ENCODE measurements at places on chromosomes 12 and 14.

- no peak for DNase-seq
Measured at GRCh38 chr12:115354007-115354890, 670.3 kb upstream of the TBX3 start.

DNA sequence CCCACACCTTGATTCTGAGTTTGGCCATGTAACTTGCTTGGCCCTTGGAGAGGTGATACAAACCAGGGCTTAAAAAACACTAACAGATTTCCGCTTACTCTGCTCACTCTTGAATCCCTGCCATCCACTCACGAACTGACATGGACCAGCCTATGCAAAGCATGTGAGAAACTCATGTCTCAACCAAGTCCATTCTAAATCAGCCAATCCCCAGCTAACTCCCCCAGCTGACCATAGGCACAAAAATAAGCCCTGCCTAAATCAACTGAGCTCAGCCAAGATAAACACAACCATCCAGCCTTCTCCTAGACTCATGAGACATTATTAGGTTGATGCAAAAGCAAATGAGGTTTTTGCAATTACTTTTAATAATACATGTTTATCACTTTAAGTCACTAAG, 353.9 kb upstream of the TBX3 start:
- no peak for DNase-seq

GRCh38 chr12:51529651-51529970, 61.4 kb upstream of the SCN8A start:
- no peak for DNase-seq

GRCh38 chr12:132144810-132145168, 532 bp downstream of the NOC4L start:
- DNase-seq, result no peak

- peak; percentile 74 for DNase-seq
Measured at GRCh38 chr14:102928412-102929240, 6.2 kb downstream of the AMN start.

GRCh38 chr12:3572560-3572959, 81.6 kb downstream of the PRMT8 start:
- DNase-seq, result no peak

GRCh38 chr14:99544991-99545390, 59.0 kb downstream of the CCDC85C start:
- no peak for DNase-seq

DNA sequence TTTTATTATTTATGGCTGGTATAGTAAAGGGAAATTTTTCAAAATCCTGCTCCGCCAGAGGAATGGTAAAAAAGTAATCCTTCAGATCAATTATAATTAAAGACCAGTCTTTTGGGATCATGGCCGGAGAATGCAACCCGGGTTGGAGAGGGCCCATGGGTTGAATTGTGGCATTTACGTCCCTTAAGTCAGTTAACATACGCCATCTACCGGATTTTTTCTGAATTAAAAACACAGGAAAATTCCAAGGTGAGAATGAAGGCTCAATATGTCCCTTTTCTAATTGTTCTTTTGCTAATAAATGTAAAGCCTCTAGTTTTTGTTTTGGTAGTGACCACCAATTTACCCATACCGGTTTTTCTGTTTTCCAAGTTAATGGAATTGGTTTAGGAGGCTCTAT, 602.8 kb downstream of the ALG10 start:
- DNase-seq, result peak; percentile 50

DNA sequence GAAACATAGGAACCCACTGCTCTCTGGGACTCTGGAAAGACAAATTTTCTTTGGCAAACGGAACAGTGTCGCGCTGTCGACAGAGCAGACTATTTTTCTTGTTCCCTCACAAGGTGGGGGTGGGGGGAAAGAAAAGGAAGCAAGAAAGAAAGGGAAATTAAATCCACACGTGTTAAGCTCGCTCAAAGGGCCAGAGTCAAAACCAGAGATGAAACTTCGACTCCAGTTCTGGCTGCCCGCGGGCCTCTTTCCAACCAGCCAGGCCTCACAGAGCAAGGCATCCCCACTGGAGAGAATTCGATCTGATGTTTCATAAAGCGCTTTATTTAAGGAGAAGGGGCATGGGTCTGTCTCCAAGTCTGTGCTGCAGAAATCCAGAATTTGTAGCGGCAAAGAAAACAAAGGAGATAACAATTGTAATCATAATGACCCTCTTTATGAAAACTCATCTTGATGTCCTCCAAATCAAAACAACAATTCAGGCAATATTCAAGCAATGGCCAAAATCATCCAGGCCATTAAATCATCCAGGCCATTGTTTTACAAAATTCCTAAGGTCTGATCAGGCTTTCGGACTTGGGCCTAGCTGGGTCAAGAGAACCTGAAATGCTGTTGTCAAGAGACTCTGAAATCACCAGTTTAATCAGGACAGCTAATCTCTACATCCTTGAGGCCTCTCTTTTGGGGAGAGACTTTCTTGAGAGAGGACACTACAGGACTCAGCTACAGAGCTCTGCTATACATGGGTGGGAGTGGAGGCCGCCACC, 5.3 kb upstream of the TBX5 start:
- no peak for DNase-seq

DNA sequence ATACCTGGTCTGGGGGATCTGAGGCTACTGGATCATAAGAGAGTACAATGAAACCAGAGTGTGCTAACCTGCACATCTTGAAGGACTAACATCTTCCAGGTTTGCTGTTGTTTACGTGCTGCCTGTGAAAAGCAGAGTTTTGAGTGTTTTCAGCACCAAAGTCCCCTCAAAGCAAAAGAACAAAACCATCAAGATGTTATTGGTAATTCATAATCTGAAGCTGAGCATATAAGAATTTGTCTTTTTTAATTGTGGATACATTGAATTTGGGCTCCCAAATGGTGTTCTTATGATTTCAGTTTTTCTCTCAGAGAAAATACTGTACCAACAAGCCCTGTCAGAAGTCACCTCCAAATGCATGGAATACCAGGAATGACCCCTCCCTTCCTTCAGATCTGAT, 110.2 kb downstream of the BTG1 start:
- DNase-seq, result no peak

DNA sequence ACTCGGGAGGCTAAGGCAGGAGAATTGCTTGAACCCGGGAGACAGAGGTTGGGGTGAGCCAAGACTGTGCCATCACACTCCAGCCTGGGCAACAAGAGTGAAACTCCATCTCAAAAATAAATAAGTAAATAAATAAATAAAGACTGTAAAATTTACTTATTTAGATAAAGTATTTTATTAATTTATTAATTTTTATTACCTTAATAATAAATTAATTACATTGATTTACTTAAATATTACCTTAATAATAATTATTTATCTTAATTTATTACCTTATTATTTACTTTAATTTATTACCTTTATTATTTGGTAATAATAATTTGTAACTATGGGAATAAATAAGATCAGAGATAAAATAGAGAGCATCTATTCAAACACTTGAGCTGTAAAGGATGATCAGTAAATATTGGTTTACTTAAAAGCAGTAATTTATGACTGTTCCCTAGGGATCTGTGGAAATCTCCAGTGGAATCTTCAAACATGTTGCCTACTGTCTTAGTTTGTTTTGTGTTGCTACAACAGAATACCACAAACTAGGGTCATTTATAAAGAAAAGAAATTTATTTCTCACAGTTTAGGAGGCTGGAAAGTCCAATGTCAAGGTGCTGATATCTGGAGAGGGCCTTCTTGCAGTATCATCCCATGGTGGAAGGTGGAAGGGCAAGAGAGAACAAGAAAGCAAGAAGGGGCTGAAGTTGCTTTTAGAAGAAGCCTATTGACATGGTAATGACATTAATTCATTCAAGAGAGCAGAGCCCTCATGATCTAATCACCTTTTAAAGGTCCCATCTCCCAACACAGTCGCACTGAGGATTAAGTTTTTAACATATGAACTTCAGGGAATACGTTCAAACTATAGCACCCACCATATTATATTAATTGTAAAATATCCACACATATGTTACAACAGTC, 37.1 kb downstream of the SOCS2 start:
- no peak for DNase-seq

GRCh38 chr12:46830731-46831334, 5.0 kb upstream of the SLC38A4 start:
- peak; percentile 30 for DNase-seq

DNA sequence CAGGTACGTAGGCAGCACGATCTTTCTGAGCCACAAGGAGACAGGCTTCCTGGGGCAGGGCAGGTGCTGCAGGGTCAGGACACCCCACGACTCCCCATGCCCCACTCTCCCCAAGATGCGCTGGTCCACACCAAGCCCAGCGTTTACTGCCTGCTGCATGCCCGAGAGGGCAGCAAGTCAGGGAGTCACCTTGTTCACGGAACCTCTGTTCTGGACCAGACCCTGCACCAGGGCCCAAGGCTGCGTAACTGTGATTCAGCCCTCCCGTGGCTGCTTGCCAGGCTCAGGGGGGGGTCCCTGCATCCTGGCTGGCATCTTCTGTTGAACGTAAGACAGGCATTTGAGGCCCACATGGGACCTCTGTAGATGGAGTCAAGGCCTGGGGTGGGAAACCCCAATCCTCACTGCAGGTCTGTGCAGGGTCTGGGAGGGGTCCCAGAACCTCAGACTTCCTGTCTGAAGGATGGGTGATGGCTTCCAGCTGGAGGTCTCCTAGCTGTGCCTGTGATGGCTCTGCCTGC, 228.6 kb upstream of the RTL1 start:
- no peak for DNase-seq
